ENCODE measurements at places on chromosomes 12 and 14.
A peak's percentile ranks its signal among the peaks of the same experiment; 100 is the strongest.

- DNase-seq, result no peak
Observed at GRCh38 chr12:69002969-69003368, 70.0 kb upstream of the CPM start.

DNA sequence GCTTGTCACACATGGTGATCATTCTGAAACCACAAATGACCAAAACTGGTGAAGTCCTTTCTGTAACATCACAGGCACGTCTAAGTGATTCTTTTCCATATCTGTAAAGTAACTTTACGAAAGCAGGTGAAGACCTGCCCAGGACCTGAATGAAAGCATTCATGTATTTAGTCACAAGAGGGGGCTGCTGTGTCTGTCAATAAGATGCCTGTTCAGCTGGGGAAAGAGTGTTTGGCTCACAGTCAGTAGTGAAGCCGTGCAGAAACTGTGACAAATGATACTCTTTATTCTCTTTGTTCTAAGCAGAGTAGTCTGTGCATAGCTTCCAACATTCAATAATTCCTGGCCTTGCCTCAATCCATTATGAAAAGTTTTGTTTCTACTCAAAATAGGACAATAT, 373.5 kb upstream of the OR4E1 start:
- no peak for DNase-seq

DNA sequence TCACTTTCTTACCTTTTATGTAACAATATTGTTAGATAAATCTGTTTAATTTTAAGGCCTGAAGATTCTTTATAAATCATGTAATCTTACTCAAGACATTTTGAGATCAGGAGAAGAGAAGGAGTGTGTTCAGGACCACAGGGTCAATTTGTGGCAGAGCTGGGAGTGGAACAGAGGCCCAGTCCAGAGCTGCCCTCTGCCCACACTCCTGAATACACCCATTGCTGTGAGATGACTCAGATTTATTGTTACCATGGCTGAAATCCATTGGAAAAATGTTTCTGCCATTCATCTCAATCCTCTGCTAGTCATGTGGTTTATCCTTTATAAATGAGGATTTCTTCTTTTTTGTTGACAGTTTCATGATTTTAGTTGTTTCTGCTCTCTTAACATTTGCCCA, 100.5 kb upstream of the STXBP6 start:
- no peak for DNase-seq

GRCh38 chr14:68516342-68516741, 276.5 kb downstream of the ZFP36L1 start:
- no peak for DNase-seq

DNA sequence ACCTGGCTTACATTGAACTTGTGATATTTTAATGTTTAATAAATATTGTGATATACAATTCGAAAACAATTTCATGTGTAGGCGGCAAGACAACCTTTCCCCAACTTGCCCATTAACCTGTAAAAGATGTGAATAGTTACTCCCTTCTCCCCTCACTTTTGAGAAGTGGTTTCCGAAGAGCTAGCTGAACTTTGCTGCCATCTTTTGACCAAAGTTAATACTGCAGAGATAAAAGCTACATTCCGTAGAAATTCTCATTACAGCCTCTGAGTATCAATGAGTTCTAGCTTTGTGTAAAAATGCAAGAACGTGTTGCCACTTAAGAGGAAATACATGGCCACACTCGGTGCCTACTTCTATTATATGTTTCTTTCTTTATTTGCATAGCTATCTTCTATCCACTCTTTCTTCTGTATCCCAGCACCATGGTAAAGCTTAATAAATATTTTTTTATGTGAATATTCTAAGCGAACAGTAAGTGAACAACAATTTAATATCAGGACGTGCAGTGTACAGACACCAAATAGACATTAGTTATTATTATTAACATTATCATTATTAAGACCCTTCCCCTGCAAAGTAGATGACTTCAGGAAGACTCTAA, 105.1 kb upstream of the TMEM260 start:
- peak; percentile 44 for DNase-seq

- DNase-seq, result peak; percentile 94
Observed at GRCh38 chr14:22432348-22432976, 156.6 kb downstream of the DAD1 start.

- DNase-seq, result no peak
Observed at GRCh38 chr12:63085120-63085519, 65.9 kb downstream of the AVPR1A start.

GRCh38 chr14:71001742-71002141, 94.5 kb downstream of the PCNX1 start:
- no peak for DNase-seq

DNA sequence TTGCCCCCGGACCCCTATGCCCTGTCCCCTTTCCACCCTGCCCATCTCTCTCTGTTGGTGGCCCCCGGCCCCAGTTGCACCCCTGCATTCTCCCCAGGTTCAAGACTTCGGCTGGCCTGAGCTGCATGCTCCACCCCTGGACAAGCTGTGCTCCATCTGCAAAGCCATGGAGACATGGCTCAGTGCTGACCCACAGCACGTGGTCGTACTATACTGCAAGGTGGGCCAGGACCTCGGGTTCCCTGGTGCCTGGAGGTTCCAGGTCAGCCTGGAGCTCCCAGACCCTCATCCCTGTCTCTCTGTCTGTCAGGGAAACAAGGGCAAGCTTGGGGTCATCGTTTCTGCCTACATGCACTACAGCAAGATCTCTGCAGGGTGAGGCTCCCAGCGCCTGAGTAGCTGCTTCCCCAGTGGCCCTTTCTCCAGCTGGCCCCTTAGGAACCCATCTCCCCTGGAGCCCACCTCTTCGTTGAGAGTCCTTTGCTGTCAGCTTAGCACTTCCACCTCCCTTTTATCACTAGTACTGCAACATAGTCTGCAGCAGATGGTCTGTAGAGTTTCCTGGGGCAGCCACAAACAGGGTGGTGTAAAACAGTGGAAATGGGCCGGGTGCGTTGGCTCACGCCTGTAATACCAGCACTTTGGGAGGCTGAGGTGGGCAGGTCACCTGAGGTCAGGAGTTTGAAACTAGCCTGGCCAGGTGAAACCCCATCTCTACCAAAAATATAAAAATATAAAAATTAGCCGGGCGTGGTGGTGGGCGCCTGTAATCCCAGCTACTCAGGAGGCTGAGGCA, 5.8 kb downstream of the TNS2 start:
- no peak for DNase-seq

DNA sequence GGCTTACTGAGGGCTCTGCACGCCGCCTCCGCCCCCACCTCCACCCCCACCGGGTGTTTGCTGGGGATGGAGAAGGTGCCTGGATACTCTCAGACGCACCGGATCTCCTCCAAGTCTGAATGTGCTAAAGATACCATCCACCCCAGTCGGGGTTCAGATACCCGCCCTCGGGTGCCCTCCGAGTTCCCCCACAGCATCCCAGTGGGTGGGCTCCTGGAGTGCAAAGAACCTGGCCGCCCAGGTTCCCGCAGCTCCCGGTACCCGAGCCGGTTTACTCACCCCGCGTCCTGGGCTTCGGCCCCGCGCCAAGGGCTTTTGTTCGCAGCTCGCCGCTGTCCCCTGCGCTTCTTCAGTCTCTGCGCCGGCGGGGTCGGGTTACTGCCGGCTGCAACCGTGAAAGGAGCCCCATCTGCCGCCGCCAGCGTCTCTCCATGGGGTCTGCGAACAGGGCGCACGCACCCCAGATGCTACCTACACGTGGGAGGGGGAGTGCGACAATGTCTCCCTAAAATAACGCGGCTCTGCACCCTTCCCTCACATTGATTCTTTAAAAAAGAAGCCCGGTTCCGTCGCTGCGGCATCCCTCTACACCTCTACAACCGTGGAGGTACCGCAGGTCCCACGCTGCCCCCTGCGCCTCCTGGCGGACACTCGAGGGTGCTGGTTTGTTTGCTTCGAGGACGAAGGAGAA, at the start of gene CCDC177:
Gene CCDC177, minus strand, starts transcription at position 609 of the 691 bp plus-strand sequence. CDS start 1,249 bp downstream, outside the sequence.
- DNase-seq, result peak; percentile 40

DNA sequence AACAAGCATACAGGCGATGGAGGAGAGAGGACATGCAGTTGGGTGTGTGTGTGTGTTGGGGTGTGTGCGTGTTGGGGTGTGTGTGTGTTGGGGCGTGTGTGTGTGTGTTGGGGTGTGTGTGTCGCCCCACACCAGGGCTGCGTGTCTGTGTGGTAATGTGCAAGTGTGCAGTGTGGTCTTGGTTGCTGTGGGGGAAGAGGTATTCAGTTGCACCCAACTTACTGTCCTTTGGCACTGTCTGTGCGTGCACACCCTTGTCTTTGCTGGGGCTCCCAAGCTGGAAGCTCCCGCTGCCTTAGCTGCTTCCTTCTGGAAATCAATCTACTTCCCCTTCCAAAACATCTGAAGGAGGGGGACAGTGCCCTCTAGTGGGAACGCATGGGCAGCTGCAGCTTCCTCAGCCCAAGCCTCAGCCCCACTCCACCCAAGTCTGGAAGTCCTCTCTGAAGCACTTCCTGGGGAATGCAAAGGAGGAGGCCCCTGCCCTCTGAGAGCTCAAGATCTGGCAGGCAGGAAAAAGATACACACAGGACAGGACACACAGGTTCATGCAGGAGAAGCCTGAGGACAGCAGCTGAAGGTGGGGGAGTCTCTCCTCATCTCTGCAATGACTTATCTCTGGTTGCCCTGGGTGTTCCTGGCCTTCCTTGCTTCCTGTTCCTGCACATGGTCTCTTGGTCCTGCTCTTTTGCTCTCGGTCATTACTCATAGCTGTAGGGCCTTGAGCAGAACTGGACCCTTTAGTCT, 13.1 kb downstream of the ASIC1 start:
- peak; percentile 84 for DNase-seq

DNA sequence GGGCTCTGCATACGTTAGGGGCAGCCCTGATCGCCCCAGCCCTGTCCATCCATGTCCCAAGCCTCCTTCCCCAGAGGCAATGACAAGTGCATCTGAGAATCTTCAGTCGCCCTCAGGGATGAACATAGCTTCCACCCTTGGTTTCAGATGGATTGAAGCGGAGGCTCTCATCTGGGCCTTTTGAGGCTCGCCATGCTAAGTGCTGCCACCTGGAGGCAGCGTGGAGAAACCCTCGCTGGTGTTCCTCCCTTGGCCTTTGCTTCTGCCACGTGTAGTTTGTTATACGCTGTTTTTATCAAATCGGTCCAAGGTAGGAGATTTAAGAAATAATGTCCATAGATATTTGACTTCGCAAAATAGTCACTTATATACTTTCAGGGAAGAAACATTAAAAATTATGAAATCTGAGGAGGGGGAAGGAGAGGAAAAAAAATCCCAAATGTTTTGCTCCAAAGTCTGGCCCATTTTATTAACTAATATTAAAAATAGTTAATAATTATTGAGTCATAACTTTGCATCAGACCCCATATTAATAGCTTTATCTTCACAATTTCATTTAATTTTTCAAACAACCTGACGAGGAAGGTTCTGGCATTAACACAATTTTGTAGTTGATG, 28.8 kb upstream of the LRRC10 start:
- DNase-seq, result peak; percentile 71

- DNase-seq, result peak; percentile 68
Observed at GRCh38 chr12:132275110-132275531, 54.3 kb downstream of the GALNT9 start.

DNA sequence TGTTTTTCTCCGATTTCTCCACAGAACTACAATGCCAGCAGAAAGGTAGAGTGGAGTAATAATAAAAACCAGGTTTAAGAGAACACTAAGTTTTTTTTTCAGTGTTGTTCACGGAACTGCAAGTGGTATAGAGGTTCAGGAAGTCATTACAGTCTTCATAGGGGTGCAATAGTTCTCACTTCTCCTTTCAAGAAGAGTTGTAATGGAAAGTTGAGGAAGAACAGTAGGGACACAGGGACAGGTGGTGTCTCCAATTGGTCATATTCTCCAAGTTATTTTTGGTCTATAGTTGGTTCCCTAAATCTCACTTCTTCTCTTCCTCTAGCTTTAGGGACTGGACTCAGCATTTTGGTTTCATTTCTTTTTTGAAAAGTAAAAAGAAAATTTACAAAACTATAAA, 894.0 kb downstream of the NRXN3 start:
- DNase-seq, result no peak

DNA sequence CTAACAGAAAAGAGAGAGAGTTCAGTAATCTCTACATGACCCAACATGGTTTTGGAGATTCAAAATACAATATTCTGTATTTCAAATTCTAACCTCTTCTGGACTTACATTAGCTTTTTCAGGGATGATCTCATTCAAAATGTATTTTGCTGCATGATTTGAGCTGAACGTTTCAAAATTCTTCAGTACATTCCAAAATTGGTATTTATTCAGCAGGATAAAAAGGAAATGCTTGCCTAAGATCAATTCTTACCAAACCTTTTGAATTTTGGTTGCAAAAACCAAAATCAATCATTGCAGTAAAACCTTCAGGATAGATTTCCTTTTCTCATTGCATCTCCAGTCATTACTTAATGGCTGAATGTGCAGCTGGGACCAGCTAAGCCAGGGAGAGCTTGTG, 1761.3 kb upstream of the SEL1L start:
- DNase-seq, result peak; percentile 76

- no peak for DNase-seq
Observed at GRCh38 chr12:66449531-66449930, 147.2 kb downstream of the HELB start.

DNA sequence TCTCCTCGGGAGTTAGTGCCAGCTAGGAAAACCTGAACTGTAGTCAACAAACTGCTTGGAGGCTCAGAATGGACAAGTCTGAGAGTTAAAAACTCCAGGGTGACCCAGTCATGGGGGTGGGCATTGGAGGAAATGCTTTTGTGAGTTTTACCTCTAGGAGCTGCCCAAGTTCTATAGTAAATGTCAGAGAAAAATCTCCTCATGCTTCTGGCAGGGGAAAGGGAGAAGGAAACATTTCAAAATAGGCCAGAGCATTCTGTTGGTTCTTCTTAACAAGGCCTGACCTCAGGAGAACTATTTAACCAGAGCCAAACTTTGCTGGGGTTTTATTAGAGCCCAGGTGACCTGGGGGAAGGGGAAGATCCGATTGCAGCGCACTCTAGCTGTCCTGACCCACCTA, 12.3 kb downstream of the NINJ2 start:
- DNase-seq, result no peak

DNA sequence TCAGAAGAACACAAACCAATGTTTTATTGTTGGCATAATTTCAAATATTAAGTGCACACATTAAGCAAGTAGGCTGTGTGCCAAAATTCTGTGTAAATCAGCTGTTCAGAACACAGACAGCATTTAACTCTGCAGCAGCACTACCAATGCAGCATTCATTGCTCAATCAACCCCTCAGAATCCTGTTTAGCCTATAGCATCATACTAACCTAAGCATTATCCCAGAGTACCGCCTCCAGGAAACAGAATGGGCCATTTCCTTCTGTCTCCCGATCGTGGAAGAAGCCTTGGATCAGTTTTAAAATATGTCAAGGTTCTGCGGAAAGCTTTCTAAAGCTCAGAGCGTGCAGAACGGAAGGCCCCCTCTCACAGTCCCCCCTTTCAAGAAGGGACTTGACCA, 3.3 kb downstream of the IL26 start:
- no peak for DNase-seq

GRCh38 chr14:69882915-69883314, 3.7 kb downstream of the SMOC1 start:
- DNase-seq, result no peak

DNA sequence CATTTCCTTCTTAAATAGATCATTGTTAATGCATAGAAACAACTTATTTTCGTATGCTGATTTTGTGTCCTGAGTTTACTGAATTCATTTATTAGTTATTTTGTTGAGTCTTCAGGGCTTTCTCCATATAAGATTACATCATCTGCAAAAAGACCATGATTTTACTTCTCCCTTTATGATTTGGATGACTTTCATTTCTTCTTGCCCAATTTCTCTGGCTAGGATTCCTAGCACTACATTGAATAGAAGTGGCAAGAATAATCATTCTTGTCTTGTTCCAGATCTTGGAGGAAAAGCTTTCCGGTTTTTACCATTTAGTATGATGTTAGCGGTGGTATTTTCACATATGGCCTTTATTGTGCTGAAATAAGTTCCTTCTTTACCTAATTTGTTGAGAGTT, 303.0 kb upstream of the RTL1 start:
- DNase-seq, result no peak

Data from fibroblast of skin of scalp (primary cell).